ENCODE measurements at places on chromosomes 6 and 20.

GRCh38 chr20:51607170-51607569 is 64.7 kb upstream of the NFATC2 start:
- no peak for DNase-seq

DNA sequence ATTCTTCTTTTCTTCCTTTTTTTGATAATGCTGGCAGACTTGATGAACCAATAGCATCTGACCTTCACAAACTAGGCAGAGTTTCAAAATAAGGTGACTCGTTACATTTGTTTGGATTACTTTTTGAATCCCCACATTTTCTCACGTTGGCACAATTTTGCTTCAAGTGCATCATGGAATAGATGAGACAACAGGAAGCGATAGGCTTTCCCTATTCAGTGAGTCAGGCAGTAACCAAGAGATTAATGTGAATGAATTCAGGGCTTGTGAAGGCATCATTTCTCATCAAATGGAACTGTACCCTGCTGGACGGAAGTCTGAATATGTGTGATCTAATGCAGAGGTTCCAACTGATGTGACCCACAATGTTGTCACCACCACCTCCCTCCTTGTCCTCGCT is 10.7 kb downstream of the RFPL4B start:
- DNase-seq, result no peak

GRCh38 chr6:3650076-3650958 is 101.2 kb downstream of the PXDC1 start:
- no peak for DNase-seq

DNA sequence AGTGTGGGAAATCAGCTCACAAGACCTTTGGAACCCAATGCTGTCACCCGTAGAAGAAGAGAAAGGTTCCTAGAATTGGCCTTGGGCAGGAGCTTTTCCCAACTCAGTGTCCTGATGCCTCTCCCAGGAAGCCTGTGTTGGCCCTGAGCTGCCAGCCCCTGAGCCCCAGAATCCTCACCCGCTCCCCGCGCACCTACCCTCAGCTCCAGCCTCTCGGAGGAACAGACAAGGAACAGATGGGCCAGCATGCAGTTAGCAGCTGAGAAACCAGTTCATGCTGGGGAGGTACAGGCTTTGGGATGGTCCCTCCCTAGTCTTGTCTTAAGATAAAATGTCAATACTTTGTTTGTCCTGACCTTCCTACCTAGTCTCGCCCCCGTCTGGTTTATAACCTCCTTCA is 121.9 kb upstream of the CDH4 start:
- DNase-seq, result no peak

DNA sequence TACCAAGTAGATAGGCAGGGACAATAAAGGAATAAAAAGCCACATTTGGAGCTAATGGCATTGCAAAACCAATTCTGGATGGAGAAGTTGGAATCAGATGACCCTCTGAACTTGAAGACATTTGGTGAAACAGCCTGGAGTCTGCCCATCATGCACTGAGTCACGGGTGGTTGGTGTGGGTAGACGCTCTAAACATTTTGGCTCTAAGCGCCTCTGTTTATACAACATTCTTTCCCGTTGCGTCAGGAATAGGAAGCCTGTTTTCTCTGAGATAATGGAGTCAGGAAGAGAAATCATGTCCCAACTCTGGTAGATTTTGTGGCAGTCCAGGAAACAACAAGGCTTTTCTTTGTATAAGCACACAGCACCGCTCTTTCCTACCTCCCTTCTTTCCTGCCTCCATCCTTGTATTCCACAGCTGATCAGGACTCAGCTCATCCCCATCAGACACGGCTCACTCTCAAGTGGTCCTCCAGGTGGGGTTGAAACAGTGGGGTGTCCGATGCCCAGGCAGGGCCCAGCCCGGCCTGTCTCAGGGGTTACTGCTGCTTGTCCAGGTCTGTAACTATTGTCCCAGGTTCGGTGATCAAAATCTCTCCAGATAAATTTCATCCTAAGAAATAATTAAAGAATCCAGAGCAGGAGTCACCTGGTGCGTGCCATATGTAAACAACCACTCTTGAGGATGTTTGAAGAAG is 12.1 kb upstream of the RAMACL start:
- no peak for DNase-seq

GRCh38 chr6:138161338-138162110 is at the start of gene ARFGEF3:
ARFGEF3 (plus strand) TSS chr6:138161939; CDS start chr6:138162087, 148 bp downstream.
- no peak for DNase-seq

DNA sequence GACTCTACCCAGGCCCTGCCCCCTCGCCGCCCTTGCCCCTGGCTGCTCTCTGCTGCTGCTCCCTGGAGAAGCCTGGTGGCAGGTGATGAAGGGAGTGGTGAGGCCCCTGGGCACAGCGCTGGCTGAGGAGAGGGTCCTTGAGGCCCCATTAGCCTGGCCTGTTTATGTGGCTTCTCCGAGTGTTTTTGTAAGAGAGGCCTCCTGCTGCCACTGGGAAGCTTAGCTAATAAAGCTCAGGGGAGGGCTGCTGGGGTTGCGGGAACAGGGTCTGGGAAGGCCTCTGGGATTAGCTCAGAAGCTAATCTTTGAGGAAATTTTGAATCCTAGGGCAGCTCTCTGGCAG is 15.5 kb downstream of the EBF4 start:
- no peak for DNase-seq

DNA sequence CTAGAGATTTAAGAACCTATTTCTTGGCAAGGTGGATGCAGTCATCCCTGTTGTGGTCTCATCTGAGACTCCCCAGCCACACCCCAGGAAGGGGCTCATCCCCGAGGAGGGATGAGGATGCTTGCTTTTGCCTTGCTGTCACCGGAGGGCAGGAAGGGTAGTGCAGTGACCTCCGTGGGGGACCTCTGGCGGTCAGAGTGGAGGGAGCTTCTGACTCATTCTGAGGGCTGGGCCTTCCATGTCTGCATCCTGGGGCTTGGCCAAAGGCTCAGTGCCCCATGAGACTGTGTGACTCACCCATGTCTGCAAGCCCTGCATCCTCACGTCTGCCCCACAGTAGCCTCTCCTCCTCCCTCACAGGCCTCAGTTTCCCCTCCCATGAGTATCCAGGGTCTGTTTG is 38.7 kb downstream of the UQCC2 start:
- DNase-seq, result no peak

- DNase-seq, result no peak
Observed at GRCh38 chr6:138863321-138863720, 67.4 kb downstream of the ECT2L start.

- no peak for DNase-seq
Observed at GRCh38 chr20:61072398-61072797, 179.7 kb upstream of the CDH4 start.

GRCh38 chr6:26445934-26446667 is 5.8 kb downstream of the BTN3A3 start:
- DNase-seq, result no peak
